ENCODE measurements at places on chromosomes 1 and 21. TPM values are rescaled to one million over a fixed set of nuclear protein-coding genes. Genes with fewer than 3 reads are reported as not detected.

The CSTB gene
- 13.8 TPM for polyA plus RNA-seq

The VAMP4 gene
- polyA plus RNA-seq, result 7.7 TPM

The GCSAML gene
- 0.11 TPM for polyA plus RNA-seq

The SYDE2 gene
- polyA plus RNA-seq, result 1.5 TPM

The FCRL5 gene
- polyA plus RNA-seq, result 0.03 TPM

The CELA3A gene
- 0.61 TPM for polyA plus RNA-seq

The PTPRF gene
- polyA plus RNA-seq, result 14.1 TPM

The EXO1 gene
- polyA plus RNA-seq, result 6.9 TPM

The RAB42 gene
- 9.1 TPM for polyA plus RNA-seq

The DPT gene
- polyA plus RNA-seq, result 79.9 TPM

The TSACC gene
- 0.63 TPM for polyA plus RNA-seq

The KRTAP10-1 gene
- not detected for polyA plus RNA-seq

The ORC1 gene
- polyA plus RNA-seq, result 3.5 TPM

The ASCL5 gene
- 0.40 TPM for polyA plus RNA-seq

The ZNF669 gene
- polyA plus RNA-seq, result 7.0 TPM

The CACHD1 gene
- polyA plus RNA-seq, result 10.6 TPM

The FPGT gene
- 10.1 TPM for polyA plus RNA-seq

The CD2 gene
- 0.19 TPM for polyA plus RNA-seq

The ZNF593OS gene
- 0.55 TPM for polyA plus RNA-seq

The USP16 gene
- 45.1 TPM for polyA plus RNA-seq

The SPATA45 gene
- not detected for polyA plus RNA-seq

The FBLIM1 gene
- 27.2 TPM for polyA plus RNA-seq

The SNX7 gene
- 23.8 TPM for polyA plus RNA-seq

The FMO5 gene
- 1.9 TPM for polyA plus RNA-seq

The SLFNL1 gene
- polyA plus RNA-seq, result 0.40 TPM

The CFHR4 gene
- 0.84 TPM for polyA plus RNA-seq

The ADAM30 gene
- polyA plus RNA-seq, result not detected

The PAPPA2 gene
- 0.55 TPM for polyA plus RNA-seq

The GNG4 gene
- polyA plus RNA-seq, result 3.3 TPM

The KIRREL1 gene
- 55.3 TPM for polyA plus RNA-seq

The FAM72D gene
- polyA plus RNA-seq, result 1.2 TPM

The FABP3 gene
- 177 TPM for polyA plus RNA-seq

Data from muscle of leg (tissue), 16 donors.